Ecto neural progenitor cell (in vitro differentiated cells): ENCODE measurements at places on chromosomes 1 and 21.

DNA sequence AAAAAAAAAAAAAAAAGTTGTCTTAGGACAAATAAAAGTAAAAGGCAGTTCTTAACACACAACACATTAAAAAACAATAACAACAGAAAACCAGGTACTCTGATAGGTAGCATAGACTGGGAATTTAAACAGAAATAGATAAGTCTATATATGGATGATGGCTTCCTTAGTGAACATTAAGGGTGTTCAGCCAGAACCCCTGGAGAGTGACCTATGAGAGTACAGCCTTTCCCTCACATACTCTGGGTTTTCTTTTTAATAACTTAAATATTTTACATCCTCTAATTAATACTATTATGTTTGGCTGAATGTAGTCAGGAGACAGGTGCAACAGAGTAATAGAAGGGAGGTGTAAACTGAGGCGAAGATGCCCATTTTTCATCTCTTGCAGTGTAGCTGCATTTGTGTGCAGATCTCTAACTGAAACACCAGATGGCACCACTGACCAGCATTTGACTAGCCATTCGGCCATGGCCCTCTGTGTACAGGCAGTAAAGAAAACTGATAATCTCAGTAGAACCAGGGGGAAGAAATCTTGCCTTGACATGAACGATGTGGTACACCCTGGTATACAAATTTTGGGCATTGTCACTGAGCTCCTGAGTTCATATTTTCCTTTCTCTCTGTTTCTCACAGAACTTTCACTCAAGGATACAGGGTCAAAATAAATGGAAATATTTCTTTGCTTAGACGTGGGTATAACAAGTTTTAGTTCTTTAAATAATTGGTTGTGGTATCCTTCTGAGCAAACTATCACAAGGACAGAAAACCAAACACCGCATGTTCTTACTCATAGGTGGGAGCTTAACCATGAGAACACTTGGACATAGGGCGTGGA is 7.6 kb downstream of the TTF2 start:
- DNase-seq = peak; percentile 62

- no peak for DNase-seq
These were observed 37.6 kb downstream of the DHCR24 start for GRCh38 chr1:54849219-54850068.

- DNase-seq = no peak
These were observed 78.5 kb upstream of the DPYD start for GRCh38 chr1:97999320-97999719.

- no peak for DNase-seq
These were observed 96.9 kb upstream of the WLS start for GRCh38 chr1:68329096-68329835.

DNA sequence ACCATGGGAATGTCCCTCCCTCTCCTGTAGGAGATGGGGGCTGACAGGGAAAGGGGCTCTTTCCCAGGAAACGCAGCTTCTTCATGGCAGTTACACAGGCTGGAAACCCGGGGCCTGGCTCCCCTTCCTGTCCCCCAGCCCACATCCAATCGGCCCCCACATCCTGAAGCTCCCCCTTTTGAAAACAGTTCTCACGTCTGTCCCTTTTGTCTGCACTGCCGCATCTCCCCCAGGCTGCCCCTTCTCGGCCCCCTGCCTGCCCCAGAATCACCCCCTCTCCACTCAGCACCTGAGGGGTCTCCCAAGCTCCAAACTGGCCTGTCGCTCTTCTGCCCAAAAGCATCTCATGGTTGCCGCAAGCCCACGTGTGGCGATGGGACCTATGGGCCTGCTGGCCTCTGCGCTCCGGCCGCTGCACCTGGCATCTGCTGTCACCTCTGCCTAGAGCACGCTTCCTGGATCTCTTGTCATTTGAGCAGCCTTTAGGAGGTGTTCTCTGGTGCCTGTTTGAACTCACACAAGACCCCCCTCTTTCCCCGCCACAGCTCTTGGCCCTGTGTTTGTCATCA is 867 bp downstream of the SLC1A7 start:
- peak; percentile 40 for DNase-seq

DNA sequence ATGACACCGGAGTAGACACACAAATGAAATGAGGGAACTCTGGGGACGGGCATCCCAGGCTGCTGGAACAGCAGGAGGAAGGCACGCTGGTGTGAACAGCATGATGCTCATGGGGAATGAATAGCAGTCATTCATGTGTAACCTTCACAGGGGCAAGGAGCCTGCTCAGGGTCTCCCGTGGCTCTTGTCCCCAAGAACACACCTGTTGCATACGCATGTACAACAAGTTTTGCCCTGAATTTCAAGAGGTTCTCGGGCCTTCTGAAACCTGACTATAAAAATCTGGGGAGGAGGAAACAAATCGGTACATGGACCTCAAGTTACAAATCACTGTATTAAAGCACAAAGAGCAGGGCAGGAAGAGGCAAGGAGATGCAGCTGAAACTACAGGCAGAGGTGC is 93.4 kb downstream of the RRAGC start:
- DNase-seq = no peak

GRCh38 chr1:199684686-199685273 is 342.7 kb upstream of the NR5A2 start:
- no peak for DNase-seq

DNA sequence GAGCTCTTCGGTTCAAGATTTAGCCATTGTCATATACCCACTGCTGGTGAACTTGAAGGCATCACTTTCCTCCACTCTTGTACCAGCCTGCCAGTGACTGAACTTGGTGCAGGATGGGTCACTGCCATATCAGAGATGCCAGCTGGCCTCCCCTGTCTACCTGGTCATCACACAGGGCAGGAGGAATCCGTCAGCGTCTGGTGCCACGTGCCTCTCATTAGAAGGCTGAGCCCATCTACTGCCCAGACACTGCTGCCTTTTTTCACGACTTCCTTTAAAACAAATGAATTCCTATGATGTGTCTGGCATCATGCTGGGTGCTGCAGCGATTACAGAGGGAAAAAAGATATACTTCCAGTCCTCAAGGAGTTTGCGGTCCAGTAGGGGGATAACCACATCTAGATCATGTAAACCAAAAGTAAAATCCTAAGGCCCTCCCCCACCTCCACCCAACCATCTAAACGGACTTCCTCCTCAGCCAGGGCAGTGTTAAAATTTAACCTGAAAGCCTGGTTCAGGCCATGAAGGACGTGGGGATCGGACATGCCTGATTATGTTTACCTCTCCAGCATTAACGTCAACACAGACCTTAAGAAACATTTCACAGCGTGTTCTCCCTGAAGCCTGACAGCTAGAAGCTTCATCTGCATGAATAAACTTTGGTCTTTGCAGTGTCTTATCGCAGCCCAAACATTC is 29.2 kb upstream of the PDE9A start:
- DNase-seq = no peak

DNA sequence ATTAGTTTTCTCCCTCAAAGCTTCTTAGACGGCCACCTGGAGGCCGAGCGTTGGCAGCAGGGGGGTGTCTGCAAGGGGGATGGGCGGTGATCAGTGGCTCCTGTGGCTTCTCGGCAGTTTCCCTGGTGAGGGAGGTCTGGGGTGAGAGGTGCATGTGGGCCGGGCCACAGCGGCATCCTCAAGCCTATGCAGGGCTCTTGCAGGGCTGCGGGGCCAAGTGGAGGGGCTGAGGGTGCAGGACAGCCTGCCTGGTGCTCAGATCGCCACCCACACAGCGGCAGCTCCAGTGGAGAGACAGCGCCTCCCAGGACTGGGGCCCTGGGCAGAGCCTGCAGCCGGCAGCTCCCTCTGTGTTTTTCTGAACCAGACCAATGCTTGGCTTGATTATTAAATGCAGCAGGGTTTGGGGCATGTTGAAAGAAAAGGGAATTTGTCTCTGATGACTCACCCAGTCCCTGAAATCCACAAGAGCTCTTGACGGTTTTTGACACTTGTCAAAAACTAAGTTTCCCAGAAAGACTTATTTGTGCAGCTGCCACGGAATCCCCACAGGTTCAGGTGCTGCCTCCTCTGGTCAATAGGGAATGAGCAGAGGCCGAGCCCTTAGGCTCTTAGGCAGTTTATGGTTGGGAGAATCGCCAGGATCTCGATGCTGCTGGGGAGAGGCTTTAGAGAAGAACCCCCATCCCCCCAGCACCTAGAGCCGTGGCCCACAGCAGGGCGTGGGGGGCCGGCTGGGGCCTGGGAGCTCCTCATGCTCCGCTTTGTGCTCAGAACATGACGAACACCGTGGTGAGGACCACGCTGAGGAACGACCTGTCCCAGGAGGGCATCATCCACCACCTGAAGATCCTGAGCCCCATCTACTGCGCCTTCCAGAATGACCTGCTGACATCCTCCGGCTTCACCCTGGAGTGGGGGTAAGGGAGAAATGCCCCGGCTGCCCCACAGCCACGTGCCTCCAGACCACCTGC is 54.7 kb downstream of the UMODL1 start:
- no peak for DNase-seq

DNA sequence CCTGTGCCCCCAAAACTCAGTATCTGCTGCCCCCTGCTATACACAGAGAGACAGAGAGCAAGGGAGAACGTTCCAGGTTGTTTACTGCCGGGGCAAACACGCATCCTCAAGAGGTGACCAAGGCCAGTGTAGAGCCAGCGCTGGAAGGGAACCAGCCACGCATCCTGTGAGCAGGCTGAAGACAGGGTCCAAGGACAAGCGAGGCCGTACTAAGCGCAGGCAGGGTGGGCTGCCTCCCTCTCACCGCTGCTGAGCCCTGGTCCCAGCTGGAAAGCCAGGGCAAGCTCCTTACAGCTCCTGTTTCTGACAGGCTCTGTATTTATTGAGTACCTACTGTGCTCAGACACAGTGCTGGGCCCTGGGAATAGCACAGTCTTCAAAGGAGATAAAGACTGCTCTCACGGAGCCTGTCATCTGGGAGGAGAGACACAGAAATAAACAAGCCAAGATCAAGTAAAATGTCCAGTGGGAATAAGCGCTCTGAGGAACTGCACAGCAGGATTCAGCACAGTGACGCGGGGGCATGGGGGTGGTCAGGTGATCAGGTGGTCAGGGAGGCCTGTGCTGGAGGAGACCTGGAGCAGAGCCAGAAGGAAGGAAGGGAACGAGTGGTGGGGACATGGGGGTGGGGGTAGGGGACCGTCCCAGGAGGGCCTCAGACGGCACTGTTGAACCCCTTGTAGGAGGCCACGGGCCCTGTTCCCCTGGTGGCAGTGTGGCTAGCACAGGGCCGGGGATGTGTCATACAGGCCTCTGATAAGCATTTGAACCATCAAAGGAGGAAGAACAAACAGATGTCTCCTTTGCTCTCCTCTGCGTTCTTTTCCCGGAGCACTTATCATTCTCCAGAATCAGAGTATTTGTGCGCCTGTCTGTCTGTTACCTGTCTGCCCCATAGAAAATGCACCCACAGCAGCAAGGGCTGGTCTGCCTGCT is 37.8 kb upstream of the EFHD2 start:
- no peak for DNase-seq

DNA sequence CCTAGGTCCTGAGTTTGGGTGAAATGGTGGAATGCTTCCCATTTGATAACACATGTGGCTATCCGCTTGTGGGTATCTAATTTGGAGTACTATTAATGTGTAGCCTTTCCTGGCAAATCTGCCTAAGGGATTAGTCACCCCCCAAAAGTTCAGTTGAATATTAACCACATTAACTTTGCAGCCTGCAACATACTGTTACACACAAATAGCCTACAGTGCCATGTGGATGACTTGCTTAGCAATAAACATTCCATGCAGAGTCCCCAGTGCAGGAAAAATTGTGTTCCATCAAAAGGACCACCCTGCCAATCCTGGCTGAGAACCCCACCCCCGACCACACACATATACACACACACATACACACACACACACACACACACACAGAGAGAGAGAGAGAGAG is 303.3 kb upstream of the ESRRG start:
- no peak for DNase-seq

- DNase-seq = no peak
These were observed 28.6 kb downstream of the ADGRB2 start for GRCh38 chr1:31735571-31735970.

DNA sequence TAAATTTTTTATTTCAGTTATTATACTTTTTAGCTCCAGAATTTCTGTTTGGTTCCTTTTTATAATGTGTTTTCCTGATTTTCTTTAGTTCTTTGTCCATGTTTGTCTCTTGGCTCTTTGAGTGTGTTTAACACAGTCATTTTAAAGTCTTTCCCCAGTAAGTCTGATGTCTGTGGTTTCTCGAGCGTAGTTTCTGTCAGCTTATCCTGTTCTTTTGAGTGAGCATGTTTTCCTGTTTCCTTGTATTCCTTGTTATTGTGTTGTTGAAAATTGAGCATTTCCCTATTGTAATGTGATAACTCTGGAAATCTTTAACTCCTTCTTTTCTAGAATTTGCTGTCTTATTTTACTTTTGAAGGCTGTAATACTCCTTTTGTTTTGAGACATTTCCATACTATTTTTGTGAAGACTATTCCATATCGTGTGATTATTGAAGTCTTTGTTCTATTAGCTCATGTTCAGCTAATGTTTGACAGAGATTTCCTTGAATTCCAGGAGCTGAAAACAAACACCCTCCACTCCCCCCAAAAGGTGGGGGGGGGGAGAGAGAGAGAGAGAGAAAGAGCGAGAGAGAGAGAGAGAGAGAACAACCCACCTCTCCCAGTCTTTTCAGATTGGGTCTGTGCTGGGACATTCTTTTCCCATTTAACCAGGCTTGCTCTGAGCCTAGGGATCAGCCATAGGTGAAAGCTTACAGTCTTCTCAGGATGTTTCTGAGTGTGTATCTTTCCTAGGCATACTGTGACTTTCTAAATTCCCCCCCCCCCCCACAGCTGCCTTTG is 38.3 kb downstream of the SDCCAG8 start:
- DNase-seq = no peak

- DNase-seq = no peak
These were observed 698.6 kb downstream of the LTN1 start for GRCh38 chr21:28294051-28294450.

- DNase-seq = no peak
These were observed 136.5 kb downstream of the ZZZ3 start for GRCh38 chr1:77545970-77546369.

- DNase-seq = no peak
These were observed 209.5 kb downstream of the RPS6KC1 start for GRCh38 chr1:213260311-213261075.

DNA sequence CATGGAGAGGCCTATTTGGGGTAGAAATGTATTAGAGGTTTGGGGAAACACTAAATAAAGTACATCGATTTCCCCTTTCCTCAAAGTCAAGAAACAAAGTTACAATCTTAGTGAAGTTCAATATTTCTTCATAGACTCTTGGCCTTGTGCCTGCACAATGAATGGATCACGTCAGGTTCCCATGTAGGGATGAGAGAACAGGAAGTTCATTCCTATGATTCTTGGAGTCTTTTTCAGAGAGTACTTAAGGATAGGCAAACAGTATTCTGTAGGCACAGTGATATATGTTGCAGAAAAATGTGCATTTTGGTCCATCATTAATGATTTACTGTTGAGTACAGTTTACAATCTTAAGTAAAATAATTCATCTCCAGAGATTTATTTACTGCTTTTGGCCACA is 275.5 kb downstream of the RGS7 start:
- no peak for DNase-seq

GRCh38 chr1:37353871-37354270 is 120.5 kb upstream of the ZC3H12A start:
- DNase-seq = no peak

- no peak for DNase-seq
These were observed 2.2 kb downstream of the RNF19B start for GRCh38 chr1:32962248-32962896.
